Nephron progenitor cell (in vitro differentiated cells): ENCODE measurements at places on chromosomes 1 and 21.

- DNase-seq, result no peak
Observed at GRCh38 chr1:243253211-243253925, 1.7 kb downstream of the CEP170 start.

DNA sequence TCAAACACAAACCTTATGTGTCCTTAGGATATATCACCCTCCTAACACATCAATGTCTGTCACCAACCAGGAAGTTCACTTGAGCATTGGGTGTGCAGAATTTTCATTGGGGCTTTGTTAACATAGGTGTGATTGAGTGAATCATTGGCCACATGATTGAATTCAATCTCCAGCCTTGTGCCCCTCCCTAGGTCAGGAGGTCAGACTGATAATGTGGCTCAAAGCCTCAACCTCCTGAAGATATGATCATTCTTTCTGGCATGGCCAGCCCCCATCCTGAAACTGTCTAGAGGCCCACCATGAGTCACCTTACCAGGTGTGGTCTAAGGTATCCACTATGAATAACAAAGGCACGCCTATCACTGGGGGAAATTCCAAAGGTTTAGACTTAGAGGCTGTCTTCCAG, 90.1 kb downstream of the PKN2 start:
- DNase-seq, result no peak

DNA sequence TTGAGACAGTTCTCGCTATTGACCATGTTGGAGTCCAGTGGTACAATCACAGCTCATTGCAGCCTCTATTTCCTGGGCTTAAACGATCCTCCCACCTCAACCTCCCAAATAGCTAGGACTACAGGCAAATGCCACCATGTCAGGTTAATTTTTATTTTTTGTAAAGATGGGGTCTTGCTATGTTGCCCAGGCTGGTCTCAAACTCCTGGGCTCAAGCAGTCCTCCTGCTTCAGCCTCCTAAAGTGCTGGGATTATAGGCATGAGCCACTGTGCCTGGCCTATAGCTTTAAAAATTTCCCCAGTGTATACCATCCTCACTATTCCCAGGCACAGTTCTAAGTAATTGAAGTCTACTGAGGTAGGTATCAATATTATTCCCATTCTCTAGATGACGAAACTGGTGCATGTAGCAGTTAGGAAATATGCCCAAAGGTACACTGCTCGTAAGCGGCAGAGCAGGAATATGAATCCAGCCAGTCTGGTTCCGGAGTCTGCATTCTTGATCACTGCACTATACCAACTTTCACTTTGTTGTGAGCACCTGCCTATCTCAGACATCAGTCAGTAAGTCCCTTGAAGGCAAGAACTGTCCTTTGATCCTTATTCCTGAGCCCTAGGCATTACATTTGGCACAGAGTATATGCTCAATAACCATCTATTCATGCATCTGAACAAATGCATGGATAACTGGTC, 11.5 kb upstream of the SRP9 start:
- no peak for DNase-seq

DNA sequence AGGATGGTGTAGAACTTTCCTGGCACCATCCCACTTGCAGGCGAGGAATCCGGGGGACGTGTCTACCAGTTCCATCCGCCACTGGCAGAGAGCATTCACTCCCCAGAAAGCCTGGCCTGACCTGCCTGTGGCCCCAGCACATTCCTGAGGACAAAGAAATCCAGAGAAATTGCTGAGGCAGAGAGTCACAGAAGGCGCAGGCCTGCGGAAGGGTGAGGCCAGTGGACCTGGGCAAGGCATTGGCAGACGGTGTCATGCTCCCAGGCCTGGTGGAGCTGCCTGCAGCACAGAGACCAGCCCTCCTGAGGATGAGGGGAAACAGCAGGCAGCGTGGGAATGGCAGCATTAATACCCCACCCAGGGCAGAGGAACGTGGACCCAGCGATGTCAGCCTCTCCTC, 81.2 kb upstream of the F3 start:
- DNase-seq, result peak; percentile 15

DNA sequence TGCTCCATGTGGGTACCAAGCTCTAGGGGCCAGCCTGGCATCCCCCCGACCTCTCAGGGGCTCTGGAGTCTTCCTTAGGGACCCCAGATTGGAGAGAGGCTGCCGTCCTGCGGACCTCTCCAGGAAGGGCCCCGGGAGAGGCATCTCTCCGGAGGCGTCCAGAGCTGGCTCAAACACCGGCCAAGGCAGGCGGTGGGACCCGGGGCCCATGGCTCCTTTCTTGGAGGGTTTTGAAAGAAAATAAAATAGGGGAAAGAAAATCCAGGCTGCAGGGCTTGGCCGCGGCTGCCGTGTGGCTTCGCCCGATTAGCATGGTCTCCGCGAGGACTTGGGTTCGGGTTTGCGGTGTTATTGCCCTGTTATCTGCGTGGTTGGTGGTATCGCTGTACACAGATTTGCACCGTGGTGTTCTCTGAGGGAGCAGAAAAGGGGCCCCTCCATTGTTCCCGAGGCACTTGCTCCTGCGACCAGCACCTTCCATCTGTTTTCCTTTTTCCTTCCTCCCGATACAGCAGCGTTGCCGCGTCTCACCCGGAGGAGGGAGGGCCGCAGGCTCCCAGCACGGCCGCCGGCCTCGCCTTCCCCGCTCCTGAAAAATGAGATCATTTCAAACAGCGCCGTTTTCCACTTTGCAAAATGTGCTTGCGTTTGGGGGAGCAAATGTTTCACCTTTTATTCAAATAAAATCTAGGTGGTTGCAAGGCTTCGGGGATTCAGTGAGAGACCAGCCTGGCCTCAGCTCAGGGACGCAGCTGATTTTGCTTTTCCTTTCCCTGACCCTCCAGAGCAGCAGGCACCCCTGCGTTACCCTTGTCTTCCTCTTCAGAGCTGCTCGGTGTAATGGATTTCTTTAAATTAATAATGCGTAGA, 86.3 kb downstream of the PRDM16 start:
- DNase-seq, result no peak

DNA sequence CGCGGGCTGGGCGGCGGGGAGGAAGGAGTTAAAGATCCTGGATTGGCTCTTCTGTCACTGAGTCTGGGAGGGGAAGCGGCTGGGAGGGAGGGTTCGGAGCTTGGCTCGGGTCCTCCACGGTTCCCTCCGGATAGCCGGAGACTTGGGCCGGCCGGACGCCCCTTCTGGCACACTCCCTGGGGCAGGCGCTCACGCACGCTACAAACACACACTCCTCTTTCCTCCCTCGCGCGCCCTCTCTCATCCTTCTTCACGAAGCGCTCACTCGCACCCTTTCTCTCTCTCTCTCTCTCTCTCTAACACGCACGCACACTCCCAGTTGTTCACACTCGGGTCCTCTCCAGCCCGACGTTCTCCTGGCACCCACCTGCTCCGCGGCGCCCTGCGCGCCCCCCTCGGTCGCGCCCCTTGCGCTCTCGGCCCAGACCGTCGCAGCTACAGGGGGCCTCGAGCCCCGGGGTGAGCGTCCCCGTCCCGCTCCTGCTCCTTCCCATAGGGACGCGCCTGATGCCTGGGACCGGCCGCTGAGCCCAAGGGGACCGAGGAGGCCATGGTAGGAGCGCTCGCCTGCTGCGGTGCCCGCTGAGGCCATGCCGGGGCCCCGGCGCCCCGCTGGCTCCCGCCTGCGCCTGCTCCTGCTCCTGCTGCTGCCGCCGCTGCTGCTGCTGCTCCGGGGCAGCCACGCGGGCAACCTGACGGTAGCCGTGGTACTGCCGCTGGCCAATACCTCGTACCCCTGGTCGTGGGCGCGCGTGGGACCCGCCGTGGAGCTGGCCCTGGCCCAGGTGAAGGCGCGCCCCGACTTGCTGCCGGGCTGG, at the start of gene NPR1:
Gene NPR1, plus strand, starts transcription at position 170 of the 818 bp plus-strand sequence. Its CDS starts 421 bp downstream, at position 591.
- DNase-seq, result peak; percentile 55

DNA sequence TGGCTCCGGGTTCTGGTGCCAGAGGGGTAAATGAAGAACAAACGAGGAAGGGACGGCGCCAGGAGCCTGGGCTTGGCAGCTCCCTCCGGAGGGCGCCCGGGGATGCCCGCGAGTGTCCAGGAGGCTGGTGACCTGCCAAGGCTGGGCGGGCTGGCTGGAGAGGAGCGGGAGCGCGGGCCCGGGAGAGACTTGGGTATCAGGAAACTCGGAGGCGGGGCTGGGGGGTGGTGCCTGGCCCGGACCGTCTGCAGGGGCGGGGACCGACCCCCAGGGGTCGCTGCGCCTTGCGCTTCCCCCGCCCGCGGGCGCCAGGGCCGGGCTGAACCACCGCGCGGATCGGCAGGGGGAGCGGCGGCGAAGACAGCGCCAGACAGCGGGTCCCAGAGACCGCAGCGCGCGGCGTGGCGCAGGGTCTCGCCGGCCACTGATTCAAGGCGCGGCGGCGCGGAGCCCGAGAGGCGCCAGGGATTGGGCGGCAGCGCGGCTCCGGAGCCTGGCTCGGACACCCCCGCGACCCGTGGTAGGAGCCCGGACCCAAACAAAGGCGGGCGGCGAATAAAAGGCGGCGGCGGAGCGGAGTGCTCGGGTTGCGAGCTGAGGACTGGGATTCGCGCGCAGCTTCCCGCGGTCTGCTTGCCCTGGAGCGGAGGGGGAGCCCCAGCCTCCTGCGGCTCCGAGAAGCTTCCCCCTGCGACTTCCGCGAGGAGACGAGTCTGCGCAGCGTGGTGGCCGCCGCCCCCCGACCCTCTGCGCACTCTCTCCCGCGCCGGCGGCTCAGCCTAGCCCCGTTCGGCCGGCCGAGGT, at the start of gene DISP3:
Gene DISP3, plus strand, starts transcription at position 585 of the 804 bp plus-strand sequence. CDS start 21,838 bp downstream, outside the sequence.
- DNase-seq, result peak; percentile 94

- DNase-seq, result no peak
Observed at GRCh38 chr1:25821630-25822091, 1.9 kb downstream of the MTFR1L start.

GRCh38 chr21:27703791-27704190, 736.9 kb upstream of the ADAMTS5 start:
- no peak for DNase-seq

GRCh38 chr1:215104283-215104682, 21.7 kb downstream of the KCNK2 start:
- no peak for DNase-seq

- DNase-seq, result no peak
Observed at GRCh38 chr21:35197992-35198431, 148.9 kb upstream of the RUNX1 start.

GRCh38 chr1:174204697-174205308, 45.5 kb downstream of the RABGAP1L start:
- DNase-seq, result no peak

GRCh38 chr1:243734308-243734695, 115.7 kb downstream of the AKT3 start:
- DNase-seq, result no peak

GRCh38 chr1:3736131-3736561, 16.1 kb upstream of the CCDC27 start:
- DNase-seq, result no peak

DNA sequence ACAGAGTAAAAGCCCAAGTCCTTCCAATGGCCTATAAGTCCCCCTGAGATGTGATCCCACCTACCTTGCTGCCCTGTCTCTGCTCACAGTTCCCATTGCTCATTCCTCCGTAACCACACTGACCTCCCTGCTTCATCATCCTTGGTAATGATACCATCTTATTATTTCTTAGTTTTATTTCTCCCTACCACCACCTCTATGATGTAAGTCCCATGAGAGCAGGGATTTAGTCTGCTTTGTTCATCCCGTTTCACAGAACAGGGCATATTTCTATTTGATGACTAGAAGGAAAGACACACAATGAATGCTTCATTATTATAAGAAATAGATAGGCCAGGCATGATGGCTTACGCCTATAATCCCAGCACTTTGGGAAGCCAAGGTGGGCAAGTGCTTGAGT, 22.5 kb downstream of the NIBAN1 start:
- no peak for DNase-seq
